RWPE1 (cell line): ENCODE measurements at places on chromosomes 7 and 10.
A peak's percentile ranks its signal among the peaks of the same experiment; 100 is the strongest.

DNA sequence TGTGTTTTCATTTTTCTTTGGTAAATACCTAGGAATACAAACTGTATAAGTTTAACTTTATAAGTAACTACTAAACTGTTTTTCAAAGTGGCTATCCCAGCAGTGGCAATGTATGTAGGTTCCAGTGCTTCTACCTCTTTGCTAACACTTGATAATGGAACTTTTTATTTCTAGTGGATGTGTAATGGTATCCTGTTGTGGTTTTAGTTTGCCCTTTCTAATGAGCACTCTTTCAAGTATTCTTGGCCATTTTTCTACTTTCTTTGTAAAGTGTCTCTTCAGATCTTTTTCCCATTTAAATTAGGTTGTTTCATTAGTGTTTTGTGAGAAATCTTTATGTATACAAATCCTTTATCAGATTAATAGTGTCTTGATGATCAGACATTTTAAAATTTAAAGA lies 4.6 kb downstream of the KIF20B start:
- no peak for DNase-seq

- peak; percentile 56 for DNase-seq
These were observed 126.0 kb downstream of the SGMS1 start for GRCh38 chr10:50497758-50498157.

DNA sequence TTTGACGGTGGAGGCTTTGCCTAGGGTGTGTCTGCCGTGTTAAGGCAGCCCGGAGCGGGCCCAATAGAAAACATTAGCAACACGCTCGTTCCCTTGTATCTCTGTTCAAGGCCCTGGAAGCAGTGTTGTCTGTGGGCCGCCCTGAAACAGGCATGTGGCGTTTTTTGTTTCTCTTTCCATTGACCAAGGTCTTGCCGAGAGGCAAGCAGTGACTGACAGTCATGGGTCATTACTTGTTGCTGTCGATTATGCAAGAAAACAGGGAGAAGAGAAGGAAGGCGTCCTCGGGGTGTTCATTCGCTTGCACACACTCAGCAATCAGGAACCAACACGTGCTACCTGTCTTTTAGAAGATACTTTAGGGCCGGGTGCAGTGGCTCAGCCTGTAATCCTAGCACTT lies 92.5 kb downstream of the EZH2 start:
- no peak for DNase-seq

DNA sequence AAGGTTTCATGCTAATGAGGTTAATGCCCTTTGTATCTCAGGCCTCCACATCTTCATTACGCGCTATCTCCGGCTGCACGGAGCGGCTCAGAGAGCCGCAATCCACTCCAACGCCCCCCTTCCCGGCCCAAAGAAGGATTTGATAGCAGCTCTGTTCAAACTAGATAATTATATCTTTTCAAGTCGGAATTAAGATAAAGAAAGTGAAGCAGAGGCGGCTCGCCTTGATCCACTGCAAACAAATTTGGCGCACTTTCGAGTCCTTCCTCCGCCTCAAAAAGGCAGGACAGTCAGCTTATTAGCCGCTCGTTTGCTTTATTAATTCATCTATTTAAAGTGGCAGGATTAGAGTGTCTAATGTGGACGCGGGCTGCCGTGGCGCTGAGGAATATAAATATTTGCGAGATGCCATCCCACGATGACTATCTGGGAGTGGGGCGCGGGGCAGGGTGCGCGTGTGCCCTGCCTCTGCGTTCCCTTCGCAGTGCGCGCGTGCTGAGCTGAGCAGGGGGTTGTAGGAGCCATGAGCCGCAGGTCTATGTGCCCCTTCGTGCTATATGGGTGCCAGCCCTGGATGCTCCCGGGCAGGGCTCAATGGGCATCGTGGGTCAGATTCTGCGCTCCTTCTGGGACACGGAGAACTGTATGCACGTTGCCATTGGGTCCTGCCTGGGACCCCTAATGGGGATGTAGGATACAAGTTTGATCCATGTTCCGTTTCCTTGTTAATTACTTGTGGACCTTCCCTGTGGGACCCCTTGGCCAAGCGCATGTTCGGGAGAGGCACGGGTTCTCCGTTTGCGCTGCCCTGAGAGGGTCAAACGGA lies 9.0 kb downstream of the EMX2 start:
- DNase-seq, result no peak

- no peak for DNase-seq
These were observed 26.5 kb upstream of the STARD3NL start for GRCh38 chr7:38151556-38151955.

DNA sequence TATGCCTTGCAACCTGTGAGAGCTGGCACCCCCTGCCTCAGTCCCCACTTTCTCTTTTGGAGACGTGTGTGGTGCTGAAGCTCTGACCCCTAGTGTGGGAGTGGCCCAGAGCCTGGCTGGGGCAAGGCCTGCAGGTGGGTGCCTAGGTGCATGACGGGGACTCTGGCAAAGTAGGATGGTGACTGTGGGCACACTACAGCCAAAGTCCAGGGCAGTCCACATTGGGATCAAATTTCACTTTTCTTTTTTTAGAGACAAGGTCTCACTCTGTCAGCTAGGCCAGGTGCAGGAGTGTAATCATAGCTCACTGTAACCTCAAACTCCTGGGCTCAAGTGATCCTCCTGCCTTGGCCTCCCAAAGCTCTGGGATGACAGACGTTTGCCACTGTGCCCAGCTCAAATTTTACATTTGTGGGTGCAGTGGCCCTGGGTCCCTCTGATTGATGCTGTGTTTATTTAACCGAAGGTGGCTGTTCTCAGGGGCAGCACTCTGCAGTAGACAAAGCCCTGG lies 52.3 kb downstream of the NEURL1 start:
- DNase-seq, result no peak

DNA sequence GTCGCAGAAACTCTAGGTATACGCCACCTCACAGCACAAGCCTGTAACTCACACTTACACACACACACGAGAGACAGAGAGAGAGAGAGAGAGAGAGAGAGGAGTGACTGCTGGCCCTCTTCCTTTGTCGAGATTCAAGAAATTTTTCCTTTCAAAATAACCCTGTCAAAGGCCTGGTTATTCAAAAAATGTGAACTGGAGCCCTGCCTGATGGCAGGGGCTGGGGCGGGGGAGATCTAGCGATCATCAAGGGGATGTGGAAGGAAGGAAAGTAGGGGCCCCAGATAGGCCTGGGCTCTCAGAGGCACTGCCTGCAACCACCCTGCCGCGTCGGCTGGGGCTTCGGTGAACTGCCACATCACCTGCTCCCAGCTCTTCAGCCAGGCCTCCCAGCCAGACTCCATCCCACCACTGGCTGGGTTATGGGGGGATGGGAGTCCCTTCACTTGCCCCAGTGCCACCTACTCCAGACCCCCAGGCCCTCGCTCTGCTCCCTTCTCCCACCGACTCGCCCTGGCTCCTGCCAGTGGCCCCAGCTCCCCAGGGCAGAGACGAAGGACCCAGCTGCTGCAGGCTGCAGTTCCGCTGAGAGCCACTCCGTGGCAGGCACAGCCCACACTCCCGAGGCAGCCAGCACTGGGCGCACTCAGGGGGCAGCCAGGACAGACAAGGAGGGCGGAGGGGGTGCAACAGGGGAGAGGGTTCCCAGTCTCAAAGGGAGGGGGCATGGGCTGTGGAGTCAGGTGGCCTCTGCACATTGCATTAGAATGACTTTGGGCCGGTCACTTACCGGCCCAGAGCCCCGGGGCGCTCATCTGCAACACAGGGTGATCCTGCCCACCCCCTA lies 15.3 kb downstream of the KCNH2 start:
- peak; percentile 56 for DNase-seq

DNA sequence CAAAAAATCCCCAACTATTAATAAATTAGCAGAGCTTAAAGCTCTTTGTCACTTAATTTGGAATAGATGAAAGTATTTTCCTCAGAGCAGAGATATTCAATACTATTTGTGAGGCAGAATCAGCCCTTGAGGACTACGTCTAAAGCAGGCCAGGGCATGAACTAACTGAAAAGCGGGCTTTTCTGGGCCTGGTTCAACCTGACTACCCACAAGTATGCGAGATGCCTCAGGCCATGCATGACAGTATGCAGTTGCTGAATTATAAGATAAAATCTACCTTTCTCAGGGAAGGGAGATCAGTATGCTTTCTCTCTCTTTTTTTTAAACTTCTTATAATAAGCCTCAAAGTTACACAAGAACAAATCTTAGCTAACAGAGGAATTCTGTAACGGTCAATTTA lies 20.1 kb downstream of the TMEM168 start:
- DNase-seq, result peak; percentile 69

- DNase-seq, result no peak
These were observed 133.9 kb upstream of the FEZF1 start for GRCh38 chr7:122438492-122438891.

DNA sequence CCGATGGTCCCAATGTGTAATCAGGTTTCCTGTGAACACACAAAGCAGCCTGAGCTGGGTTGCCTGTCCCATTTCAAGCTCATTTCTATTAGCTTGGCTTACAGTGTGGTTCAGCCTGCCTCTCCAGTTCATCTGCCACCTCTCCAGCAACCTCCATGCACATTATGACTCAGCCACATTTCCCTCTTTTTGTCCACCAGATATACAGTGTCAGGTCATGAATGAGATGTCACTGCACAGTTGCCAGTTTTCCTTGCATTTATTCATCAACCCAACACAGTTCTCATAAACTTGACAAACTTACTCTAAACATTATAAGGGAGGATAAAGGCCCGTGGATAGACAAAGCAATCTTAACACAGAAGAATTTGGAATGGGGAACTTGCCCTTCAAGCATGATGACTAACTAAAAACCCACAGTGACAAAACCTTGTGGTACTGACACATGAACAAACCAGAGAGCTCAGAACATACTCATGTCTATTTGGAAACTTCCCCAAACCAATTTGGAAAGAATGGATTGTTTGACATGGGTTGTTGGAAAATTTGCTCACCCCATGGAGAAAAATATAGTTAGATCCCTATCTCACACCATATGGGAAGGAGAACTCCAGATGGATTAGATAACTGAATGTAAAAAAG lies 2.5 kb upstream of the CFAP58 start:
- DNase-seq, result no peak

- DNase-seq, result no peak
These were observed 43.2 kb downstream of the IKZF1 start for GRCh38 chr7:50347693-50348092.

- no peak for DNase-seq
These were observed 136.6 kb downstream of the TCERG1L start for GRCh38 chr10:131174651-131175540.

DNA sequence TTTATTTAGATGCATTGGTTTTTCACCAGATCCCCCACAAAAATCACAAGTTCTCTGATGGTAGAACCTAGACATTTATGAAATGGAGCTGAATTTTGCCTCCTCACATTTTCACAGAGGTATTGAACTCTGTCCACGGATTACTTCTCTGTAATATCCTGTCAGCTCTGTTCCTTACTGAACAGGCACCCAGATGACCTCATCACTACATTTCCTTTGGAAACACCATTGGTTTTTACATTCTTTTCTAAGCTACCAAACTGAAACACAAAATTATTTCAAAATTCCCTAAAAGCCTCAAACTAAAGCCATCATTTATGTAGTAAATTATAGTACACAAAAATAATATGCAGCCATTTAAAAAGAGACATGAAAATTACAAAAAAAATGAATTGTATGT lies 98.3 kb upstream of the KCNIP2 start:
- no peak for DNase-seq

DNA sequence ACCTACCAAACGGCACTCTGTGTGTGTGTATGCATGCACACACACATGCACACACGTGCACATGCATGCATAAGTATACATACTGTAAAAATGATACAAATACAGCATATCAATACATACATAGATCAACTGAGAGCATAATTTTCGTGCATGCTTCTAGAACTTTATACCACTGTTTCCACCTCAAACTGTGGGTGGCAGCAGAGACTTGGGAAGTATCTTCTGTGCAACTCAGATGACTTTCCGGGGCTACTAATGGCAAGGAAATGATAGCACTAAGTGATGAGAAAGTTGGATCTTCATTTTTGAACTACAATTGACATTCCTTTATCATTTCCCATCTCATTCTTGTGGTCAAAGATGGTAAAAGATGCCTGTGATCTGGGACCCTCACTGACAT lies 570.7 kb downstream of the REEP3 start:
- DNase-seq, result peak; percentile 18

GRCh38 chr7:46713868-46714596 lies 793.0 kb upstream of the IGFBP3 start:
- no peak for DNase-seq

- no peak for DNase-seq
These were observed 38.9 kb downstream of the MKI67 start for GRCh38 chr10:128087146-128087883.

- DNase-seq, result no peak
These were observed 582.6 kb downstream of the PARD3 start for GRCh38 chr10:34232481-34232880.

- DNase-seq, result peak; percentile 53
These were observed 228.9 kb upstream of the TCF7L2 start for GRCh38 chr10:112721080-112721698.

DNA sequence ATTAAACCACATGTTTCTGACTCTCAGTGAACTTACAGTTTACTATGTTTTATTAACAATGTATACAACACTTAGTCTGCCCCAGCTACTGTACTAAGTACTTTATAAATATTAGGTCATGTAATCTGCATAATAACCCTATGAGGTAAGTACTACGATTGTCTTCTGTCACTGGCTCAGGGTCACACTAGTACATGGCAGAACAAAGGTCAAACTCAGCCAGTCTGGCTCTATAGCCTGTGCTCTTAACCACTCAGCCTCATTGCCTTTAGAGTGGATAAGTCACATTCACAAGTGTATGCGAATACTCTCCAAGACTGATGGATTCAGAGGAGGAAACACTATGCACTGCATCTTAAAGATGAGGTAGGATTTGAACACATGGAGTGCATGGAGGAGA lies 252.3 kb downstream of the KCNMA1 start:
- no peak for DNase-seq

- DNase-seq, result peak; percentile 23
These were observed 293.5 kb upstream of the AKR1E2 start for GRCh38 chr10:4532467-4532866.

- DNase-seq, result peak; percentile 3
These were observed 94.3 kb downstream of the USP6NL start for GRCh38 chr10:11517150-11517549.

- no peak for DNase-seq
These were observed 117.0 kb upstream of the AHR start for GRCh38 chr7:17181482-17181881.

- DNase-seq, result no peak
These were observed 44.2 kb upstream of the TES start for GRCh38 chr7:116166156-116166555.

- no peak for DNase-seq
These were observed 17.1 kb upstream of the TMEM120A start for GRCh38 chr7:76011442-76011861.
